Omental fat pad (tissue), 4 donors: ENCODE measurements at places on chromosomes 11 and 22.

GRCh38 chr22:23282089-23282501 lies 101.8 kb downstream of the BCR start:
- no peak for DNase-seq

DNA sequence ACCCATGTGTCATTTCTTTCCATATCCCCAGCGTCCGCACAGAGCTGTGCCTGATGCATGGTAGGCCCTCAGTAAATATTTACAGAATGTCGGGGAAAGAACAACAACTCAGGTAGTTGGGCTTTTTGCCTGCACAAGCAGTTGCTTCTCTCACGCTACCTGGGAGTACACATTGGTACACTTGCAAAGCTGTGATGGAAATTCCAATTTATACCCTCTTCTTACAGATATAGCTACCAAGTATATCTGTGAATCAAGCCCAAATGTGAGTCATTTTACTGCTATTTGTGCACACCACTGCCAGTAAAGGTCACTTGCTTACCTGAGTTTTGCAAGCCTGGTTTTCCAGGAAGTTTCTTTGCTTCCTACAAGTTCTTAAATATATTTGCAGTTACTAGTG lies 333.0 kb upstream of the NARS2 start:
- DNase-seq = no peak

DNA sequence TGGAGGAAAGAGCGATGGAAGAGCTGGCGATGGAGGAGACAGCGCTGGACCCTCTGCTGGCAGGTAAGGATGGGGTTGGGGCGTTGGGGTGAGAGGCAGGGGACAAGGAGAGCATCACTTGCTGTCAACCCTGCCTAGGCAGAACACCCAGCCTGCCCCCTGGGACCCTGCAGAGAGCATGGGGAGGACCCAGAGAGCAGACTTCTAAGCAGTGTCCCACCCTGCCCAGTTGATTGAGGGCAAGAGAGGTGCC lies 111.6 kb upstream of the ANO1 start:
- no peak for DNase-seq

- DNase-seq = no peak
Observed at GRCh38 chr11:9796854-9797253, 133.0 kb downstream of the SWAP70 start.

DNA sequence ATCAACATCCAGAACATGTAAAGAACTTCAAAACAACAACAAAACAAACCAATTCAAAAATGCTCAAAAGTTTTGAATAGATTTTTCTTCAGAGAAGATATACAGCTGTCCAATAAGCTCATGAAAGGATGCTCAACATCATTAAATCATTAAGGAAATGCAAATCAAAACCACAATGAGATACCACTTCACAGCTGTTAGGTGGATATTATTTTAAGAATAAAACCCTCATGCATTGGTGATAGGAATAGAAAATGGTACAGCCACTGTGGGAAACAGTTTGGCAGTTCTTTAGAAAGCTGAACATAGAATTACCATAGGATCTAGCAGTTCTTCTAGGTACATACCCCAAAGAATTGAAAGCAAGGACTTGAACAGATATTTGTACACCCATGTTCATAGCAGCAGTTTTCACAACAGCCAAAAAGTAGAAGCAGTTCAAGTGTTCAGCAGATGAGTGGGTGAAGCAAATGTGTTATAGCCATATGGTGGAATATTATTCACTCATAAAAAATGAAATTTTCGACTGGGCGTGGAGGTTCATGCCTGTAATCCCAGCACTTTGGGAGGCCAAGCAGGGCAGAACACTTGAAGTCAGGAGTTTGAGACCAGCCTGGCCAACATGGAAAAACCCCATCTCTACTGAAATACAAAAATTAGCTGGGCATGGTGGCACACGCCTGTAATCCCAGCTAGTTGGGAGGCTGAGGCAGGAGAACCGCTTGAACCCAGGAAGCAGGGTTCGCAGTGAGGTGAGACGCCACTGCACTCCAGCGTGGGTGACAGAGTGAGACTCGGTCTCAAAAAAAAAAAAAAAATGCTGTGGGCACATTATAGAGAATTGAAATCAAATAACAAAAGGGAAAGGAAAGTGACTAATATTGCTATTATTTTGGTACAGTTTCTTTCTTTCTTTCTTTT lies 42.9 kb downstream of the CBL start:
- no peak for DNase-seq

GRCh38 chr11:28735511-28735910 lies 627.3 kb downstream of the METTL15 start:
- DNase-seq = no peak

DNA sequence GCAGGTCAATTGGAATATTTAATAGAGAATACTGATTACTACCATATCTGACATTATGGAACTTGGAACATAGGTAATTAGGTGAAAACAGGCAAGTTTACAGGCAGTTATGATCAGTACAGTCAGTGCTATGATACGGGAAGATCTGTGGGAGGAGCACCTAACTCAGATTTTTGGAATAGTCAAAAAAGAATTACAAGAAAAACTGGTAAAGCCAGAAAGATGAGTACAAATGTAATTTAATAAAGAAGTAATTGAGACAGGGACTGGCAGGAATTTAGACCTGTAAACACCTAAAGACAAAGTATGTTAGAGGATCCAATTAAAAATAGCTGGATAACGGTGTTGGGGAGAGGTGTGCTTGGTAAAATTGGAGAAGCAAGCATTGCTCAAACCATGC lies 206.5 kb upstream of the ANO5 start:
- DNase-seq = no peak

GRCh38 chr11:48163360-48164100 lies 53.1 kb upstream of the OR4B1 start:
- DNase-seq = no peak

GRCh38 chr11:26651916-26652315 lies 69.9 kb downstream of the SLC5A12 start:
- no peak for DNase-seq

DNA sequence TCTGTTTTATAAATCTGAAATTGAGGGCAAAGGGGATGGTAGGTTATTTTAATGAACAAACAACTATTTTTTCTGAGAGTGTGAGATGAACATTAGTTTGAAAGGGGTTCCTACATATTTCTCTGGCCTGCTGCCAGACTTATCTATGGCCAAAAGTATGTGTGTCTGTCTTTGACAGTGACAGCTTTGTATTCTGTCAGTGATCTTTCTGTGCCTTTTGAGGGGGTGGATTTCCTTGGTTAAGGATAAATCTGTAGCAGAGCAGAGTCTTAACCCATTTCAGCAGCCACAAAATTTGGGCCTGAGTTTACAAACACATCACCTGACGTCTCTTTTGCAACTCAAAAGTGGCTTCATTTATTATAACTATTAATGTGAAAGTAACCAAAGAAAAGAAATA lies 30.9 kb downstream of the ZFTA start:
- DNase-seq = no peak

DNA sequence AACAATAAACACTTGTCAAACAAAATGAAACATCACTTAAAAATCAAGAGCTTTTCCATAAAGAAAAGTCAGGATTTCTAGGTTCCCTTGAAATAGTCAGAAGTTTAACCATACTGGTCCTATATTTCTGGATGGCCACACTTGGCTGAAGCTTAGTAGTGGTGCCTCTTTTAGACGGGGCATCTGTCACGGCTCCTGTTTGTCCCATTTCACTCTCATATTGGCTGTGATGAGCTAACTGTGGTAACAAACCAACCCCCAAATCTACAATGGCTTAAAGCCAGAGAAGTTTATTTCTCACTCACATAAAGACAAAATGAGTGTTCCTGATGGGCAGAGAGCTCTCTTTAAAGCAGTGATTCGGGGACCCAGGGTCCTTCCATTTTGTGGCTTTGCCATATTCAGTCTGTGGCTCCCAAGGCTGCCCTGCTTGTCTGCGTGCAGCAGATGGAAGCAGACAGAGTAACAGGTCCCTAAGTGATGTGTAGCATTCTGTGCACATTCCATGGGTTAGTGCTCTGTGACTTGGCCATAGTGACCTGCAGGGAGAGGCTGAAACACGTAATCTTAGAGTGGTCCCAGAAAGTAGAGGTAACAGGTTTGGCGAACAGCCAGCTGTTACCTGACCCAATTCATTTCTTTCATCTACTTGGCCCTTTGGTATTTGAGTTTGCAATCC lies 137.4 kb downstream of the HIPK3 start:
- DNase-seq = no peak

GRCh38 chr22:27810609-27811151 lies 9.1 kb upstream of the MN1 start:
- DNase-seq = peak; percentile 43

- DNase-seq = no peak
Observed at GRCh38 chr11:93744669-93745004, 3.2 kb downstream of the C11orf54 start.

DNA sequence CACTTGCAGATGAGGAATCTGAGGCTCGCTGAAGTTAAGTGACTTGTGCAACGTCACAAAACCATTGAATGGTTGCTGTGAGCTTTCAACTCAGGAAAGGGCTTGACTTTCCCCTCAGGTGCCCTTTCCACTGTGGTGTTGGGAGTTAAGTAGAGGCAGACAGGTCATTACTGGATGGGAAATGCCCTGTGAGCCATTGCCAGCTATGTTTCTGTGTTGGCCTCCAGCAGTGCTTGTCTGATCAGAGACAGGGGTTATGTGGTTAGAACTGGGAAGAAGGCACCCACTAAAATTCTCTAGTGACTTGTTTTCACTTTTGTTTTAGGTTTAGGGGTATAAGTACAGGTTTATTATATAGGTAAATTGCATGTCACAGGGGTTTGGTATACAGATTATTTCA lies 96.6 kb downstream of the FDX1 start:
- DNase-seq = no peak

GRCh38 chr22:22753526-22754267 lies 109.3 kb downstream of the GGTLC2 start:
- DNase-seq = no peak

- DNase-seq = no peak
Observed at GRCh38 chr11:15347969-15348734, 233.4 kb downstream of the INSC start.

GRCh38 chr22:45511847-45512261 lies 9.2 kb downstream of the FBLN1 start:
- no peak for DNase-seq

DNA sequence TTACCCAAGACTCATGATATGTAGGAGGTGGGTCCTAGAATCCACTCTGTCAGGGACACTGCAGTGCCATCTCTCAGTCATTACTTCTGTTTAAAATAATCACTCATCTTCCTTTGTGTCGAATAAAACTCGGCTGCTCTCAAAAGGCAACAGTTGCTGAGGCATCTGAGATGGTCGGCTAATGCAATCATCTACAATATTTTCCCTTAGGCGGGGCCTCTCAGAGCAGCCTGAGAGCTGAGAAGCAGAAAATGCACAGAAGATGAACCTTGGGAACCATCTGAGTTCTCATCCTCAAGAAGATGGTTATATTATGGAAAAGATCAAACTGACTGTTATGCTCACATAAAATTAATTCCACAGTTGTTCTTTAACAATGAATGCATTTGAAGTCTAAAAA lies 1518.2 kb upstream of the TENM4 start:
- DNase-seq = no peak

DNA sequence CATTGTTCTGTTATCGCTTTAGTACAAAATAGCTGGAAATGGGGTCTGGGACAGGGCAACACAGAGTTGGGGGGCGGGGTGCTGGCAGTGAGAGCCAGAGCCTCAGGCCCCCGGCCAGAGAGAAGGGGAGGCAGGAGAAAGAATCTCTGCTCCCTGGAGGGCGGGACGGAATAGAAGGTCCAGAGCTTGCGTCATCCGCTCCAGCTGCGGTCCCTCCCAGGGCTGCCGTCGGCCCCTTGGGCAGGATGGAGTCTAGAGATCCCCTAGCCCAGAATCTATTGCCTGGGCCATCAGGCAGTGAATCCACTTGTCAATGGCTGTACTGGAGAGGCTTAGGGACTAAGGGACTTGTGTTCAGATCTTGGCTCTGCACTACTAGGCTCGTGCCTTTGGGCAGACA lies 5.0 kb downstream of the TP53I11 start:
- no peak for DNase-seq

- no peak for DNase-seq
Observed at GRCh38 chr11:88345408-88345807, 7.9 kb upstream of the CTSC start.

DNA sequence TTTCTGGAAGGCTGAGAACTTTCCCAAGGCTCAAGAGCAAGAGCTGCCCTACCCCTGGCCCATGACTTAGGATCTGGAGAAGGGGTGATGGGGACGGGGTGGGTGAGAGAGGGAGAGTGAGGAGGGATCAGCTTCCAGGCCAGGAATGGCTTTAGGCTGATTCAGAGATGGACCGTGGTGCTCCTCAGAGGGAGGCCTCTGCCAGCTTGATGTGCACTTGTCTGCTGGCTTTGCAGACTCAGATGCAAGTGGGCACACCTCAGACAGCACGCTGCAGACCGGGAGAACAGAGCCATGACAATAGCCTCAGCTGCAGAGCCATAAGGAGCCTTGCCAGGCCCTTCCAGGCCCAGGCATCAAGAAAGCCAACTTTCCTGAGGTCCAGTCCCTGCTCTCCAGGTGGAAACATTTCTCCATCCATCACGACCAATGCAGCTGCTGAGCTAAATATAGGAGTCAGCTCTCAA lies 41.3 kb downstream of the ALX4 start:
- DNase-seq = no peak

GRCh38 chr11:84437071-84437980 lies 1151.2 kb upstream of the CCDC90B start:
- no peak for DNase-seq

- DNase-seq = no peak
Observed at GRCh38 chr11:94449437-94449836, 44.2 kb downstream of the MRE11 start.

- no peak for DNase-seq
Observed at GRCh38 chr11:67355023-67355793, 1.9 kb upstream of the POLD4 start.

DNA sequence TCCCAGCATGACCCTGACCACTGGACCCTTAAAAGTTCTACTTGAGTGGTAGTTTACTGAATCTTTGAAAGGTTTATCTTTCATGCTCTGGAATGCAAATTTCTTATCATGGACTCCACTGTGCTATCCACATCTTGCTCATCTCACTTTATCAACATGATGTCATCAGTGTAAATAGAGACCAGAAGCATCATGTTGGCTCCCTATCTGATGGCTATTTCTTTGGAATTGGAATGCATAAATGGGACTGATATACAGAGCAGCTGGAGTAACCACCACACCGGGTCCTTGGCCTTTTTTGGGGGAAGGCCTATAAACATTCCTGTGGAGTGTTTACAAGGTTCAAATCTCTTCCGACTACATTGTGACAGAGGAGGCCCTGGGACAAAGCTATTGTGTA lies 74.1 kb upstream of the CEP126 start:
- DNase-seq = no peak

- DNase-seq = no peak
Observed at GRCh38 chr11:82049199-82049598, 684.5 kb downstream of the FAM181B start.

GRCh38 chr22:16845465-16845864 lies 20.3 kb upstream of the XKR3 start:
- no peak for DNase-seq

DNA sequence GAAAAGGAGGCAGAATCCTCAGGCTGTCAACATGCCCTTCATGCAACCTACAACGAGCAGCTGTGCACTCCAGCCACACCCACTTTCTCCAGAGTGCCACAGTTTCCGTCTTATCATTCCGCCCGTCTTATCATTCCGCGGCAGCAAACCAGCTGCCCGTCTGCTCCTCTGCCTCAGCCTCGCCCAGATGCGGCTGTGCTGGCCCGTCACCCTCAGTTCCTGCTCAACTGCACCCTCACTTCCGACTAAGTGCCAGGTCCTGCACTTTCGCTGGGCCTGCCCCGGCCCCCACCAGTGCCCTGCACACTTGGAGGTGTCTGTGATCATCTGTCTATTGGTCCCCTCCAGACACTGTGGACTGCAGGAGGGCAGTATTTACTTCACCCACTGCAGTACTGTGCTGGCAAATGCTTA lies 43.7 kb downstream of the MICAL3 start:
- DNase-seq = no peak

- DNase-seq = no peak
Observed at GRCh38 chr11:10349281-10349665, 44.4 kb downstream of the ADM start.
